HCT116 (cell line): ENCODE measurements at places on chromosomes 1 and 21. TPM values are rescaled to one million over a fixed set of nuclear protein-coding genes. Genes with fewer than 3 reads are reported as not detected.

ESPN gene
- 114 TPM for total RNA-seq

SAMD13 gene
- 14.9 TPM for total RNA-seq

LRRC7 gene
- total RNA-seq: not detected

C1orf56 gene
- total RNA-seq: not detected

RHOC gene
- 154 TPM for total RNA-seq

LDLRAD1 gene
- total RNA-seq: 0.30 TPM

OR2T33 gene
- total RNA-seq: not detected

ACTL8 gene
- 0.69 TPM for total RNA-seq

DNAH14 gene
- total RNA-seq: 33.2 TPM

ACKR1 gene
- not detected for total RNA-seq

MAD2L2 gene
- total RNA-seq: 93.8 TPM

CYP4A22 gene
- not detected for total RNA-seq

SYPL2 gene
- total RNA-seq: 1.3 TPM

DPT gene
- not detected for total RNA-seq

HAPLN2 gene
- 0.54 TPM for total RNA-seq

GPR61 gene
- total RNA-seq: not detected

ICOSLG gene
- 4.7 TPM for total RNA-seq

LENEP gene
- total RNA-seq: 0.42 TPM

RAB3B gene
- total RNA-seq: 15.1 TPM

G0S2 gene
- total RNA-seq: not detected

SIM2 gene
- 23.9 TPM for total RNA-seq

BTBD19 gene
- total RNA-seq: 11.6 TPM

CNR2 gene
- total RNA-seq: 0.05 TPM

MXRA8 gene
- 0.74 TPM for total RNA-seq

DMRTA2 gene
- not detected for total RNA-seq

TBX19 gene
- 3.0 TPM for total RNA-seq

DPH2 gene
- total RNA-seq: 53.2 TPM

PRRC2C gene
- total RNA-seq: 154 TPM

TSTD1 gene
- 116 TPM for total RNA-seq

A3GALT2 gene
- total RNA-seq: not detected

PTPRC gene
- total RNA-seq: 1.2 TPM

TMEM234 gene
- 12.3 TPM for total RNA-seq

RNF186 gene
- not detected for total RNA-seq

C1orf185 gene
- not detected for total RNA-seq

OR10K1 gene
- not detected for total RNA-seq

USF1 gene
- total RNA-seq: 48.0 TPM

DMBX1 gene
- total RNA-seq: 4.3 TPM

ENSA gene
- 130 TPM for total RNA-seq

HUNK gene
- total RNA-seq: not detected

UBR4 gene
- 107 TPM for total RNA-seq

CFAP107 gene
- not detected for total RNA-seq

BCL10 gene
- 33.8 TPM for total RNA-seq

DISC1 gene
- total RNA-seq: 1.8 TPM

F3 gene
- 58.5 TPM for total RNA-seq

NHLH1 gene
- total RNA-seq: 0.12 TPM

FCRL6 gene
- not detected for total RNA-seq
